ENCODE measurements at places on chromosomes 4 and X.

DNA sequence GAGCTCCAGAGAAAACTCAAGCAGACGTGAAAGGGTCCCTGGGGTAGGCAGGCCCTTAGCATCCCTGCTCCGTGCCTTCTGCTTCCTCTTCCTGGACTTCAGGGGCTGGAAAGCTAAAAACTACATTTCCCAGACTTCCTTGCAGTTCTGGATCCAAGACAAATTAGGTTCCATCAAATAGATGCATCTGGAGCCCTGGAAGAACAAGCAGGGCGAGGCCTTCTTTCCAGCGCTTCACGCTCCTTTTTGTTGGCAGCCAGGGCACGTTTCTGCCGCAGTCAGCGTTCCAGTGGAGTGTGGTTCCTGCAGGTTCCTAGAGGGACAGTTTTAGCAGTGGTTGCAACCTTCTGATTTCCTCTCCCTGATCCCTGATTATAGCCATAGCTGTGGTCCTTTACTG lies 53.6 kb upstream of the MSX1 start:
- DNase-seq: no peak

- no peak for DNase-seq
Observed at GRCh38 chrX:103356858-103357257, 552 bp downstream of the TCEAL9 start.

DNA sequence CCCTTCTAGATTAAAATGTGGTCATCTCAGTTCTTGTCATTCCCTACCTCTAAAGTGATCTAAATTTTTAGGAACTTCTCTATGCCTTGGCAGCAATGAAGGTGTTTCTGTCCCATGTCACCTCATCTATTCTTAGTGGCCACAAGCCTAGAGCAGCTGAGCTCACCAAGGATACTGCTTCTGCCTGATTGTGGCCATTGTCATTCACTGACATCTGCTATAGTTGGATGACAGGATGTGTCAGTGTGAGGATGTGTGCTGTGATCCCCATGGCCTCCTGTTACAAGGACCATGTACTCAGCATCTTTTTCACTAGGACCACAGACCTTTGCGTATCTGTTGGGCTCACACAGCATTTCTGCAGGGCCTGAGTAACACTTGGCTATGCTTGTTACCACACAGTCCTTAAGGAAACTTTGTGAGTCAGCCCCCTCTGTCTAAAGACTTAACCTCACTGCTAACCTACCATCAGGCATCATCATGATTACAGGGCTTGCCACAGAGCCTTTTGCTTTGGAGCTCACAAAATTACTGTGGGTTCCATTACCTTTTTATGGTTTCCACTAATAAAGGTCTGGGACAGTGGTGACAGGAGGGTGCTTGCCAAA lies 421.0 kb downstream of the ADAM29 start:
- DNase-seq: no peak

GRCh38 chr4:67684839-67685531 lies 16.0 kb downstream of the UBA6 start:
- DNase-seq: no peak

DNA sequence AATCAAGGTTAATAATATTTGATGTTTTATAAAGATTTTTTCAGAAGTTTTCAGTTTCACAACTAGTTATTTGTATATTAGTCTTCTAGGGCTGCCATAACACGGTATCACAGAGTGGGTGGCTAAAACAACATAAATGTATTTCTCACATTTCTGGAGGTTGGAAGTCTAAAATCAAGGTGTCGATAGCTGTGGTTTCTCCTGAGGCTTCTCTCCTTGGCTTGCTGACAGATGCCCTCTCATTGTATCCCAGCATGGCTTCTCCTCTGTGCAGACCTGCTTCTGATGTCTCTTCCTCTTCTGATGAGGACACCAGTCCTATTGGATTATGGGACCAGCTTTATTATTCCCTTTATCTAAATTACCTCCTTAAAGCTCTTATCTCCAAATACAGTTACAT lies 1456.6 kb downstream of the STIM2 start:
- DNase-seq: no peak

All from central memory CD4-positive, alpha-beta T cell (primary cell).